ENCODE measurements at places on chromosomes 12 and 14.
A peak's percentile ranks its signal among the peaks of the same experiment; 100 is the strongest.

DNA sequence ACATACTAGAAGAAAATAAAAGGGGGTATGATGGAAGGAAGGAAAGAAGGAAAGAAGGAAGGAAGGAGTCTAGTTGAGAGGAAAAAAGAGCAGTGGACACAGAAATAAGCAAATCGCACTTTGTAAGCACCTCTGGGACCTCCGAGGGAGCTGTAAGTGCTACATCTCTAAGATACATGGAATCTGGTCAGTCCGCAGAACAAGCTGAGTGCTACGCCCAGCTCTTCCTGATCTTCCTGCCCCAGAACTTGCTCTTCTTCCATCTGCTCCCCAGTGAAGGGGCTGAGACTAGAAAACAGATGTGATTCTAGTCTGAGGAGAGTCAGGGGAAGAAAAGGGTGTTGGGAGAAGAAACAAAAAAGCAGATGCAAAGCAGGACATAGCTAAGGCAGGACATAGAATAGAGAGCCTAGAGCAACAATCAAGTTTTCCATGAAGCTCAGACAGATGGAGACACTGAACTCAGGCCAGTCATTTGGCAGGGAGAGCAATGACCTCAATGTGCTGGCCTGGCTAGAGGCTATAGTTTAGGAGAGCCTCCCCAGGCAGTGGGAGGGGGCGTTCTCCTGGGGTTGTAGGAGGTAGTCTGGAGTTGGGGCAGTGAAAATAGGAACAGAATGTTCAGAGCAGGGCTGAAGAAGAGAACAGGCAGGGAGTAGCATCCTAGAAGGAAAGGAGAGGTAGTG is 1.7 kb upstream of the MFAP5 start:
- DNase-seq: no peak

DNA sequence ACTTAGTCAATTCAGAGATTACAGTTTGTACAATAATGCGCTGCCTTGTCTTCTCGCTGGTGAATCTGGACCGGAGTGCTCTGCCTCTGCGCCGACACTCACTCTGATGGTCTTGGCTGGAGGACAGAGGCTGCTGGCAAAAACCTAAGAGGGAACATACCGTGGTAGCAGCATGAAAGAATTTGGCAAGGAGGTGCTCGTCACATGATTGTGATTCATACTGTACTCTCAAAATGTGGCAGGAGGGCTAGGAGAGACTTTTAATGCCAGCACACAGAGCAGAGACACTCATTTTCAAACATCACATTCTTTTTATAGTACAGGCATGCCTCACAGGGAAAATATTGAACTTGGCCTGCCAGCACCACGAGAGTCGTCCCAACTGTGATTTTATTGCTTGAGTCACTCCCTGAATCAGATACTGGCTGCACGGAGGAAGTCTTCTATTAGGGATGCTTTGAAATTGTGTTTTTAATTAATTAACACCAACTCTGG is 67.8 kb downstream of the HMGA2 start:
- no peak for DNase-seq

DNA sequence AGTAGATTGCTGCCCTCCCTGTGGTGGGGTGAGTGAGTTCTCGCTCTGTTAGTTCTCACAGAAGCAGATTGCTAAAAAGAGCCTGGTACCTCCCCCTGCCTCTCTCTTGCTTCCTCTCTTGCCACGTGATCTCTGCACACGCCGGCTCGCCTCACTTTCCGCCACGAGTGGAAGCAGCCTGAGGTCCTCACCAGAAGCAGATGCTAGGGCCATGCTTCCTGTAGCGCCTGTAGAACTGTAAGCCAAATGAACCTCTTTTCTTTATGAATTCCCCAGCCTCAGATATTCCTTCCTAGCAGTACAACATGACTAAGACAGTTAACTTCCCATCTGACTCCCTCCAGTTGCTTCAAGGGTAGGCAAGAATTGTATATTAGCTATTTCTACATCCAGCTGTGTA is 76.2 kb downstream of the ETV6 start:
- no peak for DNase-seq

GRCh38 chr12:131106349-131106941 is 152.7 kb downstream of the ADGRD1 start:
- DNase-seq: no peak

- peak; percentile 34 for DNase-seq
These were observed 99.9 kb downstream of the PHETA1 start for GRCh38 chr12:111268738-111269572.

- peak; percentile 48 for DNase-seq
These were observed 8.3 kb downstream of the TMX1 start for GRCh38 chr14:51248016-51248987.

GRCh38 chr14:70052990-70053389 is 135.8 kb downstream of the SLC8A3 start:
- peak; percentile 22 for DNase-seq

GRCh38 chr12:64621257-64621942 is 11.1 kb downstream of the RASSF3 start:
- peak; percentile 67 for DNase-seq

- DNase-seq: no peak
These were observed 159.0 kb upstream of the PZP start for GRCh38 chr12:9367201-9367600.

- DNase-seq: no peak
These were observed 48.9 kb downstream of the SMOC1 start for GRCh38 chr14:69928111-69928523.

DNA sequence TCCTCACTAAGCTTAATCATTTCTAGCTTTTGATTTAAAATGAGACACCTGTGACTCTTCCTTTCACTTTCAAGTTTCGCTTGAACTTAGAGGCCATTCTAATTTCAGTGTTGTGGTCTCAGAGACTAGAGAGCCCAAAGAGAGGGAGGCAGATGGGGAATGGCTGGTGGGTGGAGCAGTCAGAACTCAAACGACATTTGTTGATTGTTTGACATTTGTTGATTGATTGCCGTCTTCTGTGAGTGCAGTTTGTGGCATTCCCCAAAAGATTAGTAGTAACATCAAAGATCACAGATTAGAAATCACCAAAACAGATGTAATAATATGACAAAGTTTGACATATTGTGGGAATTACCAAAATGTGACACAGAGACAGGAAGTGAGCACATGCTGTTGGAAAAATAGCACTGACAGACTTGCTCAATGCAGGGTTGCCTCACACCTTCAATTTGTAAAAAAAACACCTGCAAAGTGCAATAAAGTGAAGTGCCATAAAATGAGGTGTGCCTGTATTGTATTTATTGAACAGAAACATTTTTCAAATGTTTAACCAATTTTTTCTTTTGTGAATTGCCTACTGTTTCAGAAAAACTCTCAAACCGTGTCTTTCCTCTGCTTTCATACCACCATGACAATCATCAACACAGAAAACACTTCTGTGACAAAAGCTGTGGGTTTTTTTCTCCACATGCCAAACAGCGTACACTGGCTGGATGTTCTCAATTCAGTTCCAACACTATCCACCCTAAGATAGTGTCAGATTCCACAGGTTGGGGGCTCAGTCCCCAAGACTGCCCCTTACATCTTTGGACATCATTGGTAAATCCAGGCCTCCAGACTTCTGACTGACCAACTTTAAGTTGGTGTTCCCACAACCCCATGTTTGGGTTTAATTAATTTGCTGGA is 376.3 kb upstream of the RGS6 start:
- DNase-seq: peak; percentile 59
